Daoy (cell line): ENCODE measurements at places on chromosomes 5 and 9. TPM values are rescaled to one million over a fixed set of nuclear protein-coding genes. Genes with fewer than 3 reads are reported as not detected.

DNA sequence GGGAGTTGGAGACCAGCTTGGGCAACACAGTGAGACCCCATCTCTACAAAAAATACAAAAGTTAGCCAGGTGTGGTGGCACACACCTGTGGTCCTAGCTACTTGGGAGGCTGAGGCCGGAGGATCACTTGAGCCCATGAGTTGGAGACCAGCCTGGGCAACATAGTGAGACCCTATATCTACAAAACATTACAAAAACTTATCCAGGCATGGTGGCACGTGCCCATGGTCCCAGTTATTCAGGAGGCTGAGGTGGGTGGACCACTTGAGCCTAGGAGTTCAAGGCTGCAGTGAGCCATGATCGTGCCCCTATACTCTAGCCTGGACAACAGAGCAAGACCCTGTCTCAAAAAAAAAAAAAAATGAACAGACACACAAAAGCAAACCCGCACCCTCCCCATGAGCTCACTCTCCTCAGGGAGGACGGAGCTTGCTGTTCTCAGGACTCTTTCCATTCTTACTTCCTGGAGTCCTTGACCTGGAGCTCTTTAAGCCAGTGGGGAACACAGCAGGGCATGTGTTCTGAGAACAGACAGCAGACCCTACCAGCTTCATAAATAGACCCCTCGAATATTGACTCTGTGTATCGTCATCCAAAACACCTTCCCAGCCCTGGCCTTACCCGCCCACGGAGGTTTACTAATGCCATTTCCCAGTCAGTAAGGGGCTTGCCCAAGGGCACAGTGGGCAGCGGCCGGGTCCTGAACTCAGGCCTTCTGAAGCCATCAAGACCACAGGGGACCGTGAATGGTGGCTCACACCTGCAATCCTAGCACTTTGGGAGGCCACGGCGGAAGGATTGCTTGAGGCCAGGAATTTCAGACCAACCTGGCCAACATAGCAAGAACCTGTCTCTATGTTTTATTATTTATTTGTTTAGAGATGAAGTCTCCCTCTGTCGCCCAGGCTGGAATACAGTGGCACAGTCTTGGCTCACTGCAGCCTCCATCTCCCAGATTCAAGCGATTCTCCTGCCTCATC is 11.1 kb downstream of the PTGES2 start:
- DNase-seq, result no peak

DNA sequence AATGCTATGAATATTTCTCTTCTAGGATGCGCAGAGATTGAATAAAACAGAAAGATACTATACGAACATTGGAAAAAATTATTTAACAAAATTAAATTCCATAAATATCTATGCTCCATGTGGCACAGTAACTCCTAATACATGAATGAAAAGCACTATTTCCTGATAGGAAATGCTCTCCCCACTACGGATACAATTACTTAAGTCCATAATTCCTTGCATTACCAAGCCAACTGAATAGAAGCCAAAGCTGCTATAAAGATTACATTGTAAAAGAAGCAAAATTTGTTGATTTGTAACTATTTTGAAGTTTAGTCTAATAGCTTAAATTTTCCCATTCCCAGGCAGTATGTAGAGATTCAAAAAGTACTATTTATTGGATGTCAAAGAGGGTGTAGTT is 61.8 kb upstream of the SNX2 start:
- no peak for DNase-seq

- no peak for DNase-seq
Observed at GRCh38 chr5:100424787-100425186, 110.4 kb upstream of the FAM174A start.

DNA sequence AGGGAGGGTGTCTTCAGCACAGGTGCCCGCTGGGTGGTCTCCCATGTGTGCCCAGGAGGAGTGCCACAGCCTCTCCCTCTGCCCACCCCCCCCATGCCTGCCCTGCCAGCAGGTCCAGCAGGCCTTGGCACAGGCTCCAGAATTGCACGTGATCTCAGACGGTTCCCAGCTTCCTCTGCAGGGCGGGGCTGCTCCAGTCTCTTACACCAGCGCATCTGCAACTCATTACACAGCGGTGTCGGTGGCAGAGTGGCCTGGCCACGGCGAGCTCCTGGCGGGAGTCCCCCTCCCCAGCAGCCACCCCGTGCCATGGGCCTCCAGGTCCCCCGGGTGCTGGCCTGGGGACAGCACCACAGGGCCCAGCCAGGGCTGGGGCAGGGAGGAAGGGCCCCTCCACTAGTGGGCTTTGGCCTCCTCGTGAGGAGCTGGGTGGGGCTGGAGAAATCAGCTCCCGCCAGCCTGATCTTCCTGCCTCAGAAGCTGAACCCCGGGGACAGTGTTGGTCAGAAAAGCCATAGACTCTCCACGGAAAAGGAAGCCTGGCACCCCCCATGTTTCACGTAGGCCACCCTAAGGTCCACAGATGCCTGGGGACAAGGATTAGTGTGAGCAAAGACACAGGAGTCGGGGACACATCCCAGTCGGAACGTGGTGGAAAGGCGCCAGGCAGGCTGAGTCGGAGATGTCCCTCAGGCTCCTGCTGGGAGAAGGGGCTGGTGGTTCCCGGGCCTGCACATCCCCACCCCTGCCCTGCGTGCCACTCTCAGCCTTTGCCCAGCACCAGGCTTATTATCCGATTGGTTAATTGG is 40.2 kb downstream of the RXRA start:
- DNase-seq, result peak; percentile 91

The ALDH1A1 gene
- total RNA-seq, result not detected in 2 replicates

The IFNK gene
- total RNA-seq, result not detected in 2 replicates
